ENCODE measurements at places on chromosomes 1 and 21.

DNA sequence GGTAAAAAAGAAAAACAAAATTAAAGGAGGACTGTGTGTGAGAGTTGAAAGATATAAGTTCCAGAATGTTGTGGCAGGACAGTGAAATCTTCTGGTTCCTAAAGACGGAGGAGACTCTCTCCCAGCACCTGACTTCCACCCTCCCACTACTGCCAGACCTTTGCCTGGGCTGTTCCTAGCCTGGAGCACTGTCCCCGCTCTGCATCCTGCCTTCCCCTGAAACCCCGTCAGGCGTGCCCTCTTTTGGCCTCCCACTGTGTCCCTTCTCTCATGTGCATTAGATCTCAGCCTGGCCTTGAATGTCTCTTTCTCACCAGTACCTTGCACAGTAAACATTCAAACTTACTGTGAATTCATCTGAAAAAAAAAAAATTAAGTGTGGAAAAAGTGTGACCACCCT is 74.1 kb downstream of the VPS26C start:
- no peak for DNase-seq

- DNase-seq: no peak
Observed at GRCh38 chr21:46054451-46054881, 43.4 kb upstream of the COL6A2 start.

DNA sequence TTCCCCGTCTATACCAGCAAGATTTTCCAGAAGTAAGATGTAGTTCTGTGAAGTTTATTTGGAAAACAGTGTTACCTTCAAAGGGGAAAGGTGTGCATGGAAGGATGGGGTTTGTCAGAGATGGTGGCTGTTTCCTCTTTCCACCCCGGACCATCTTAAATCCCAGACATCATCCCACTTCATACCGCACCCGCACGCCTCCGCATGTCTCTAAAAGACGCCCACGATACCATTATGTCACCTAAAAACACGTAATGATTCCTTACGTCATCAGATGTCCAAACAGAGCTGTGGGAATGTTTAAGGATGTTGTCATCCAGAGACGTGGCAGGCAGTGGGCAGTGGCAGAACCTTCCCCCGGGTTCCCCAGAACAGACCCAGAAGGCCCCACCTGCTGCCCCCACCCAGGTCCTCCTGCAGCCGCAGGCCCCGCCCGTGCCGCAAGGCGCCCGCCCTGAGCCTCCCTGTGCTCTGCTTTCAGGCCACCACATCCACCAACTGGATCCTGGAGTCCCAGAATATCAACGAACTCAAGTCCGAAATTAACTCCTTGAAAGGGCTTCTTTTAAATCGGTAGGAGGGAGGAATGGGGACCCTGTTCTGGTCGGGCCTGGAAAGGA is 152.2 kb downstream of the PEX14 start:
- no peak for DNase-seq

GRCh38 chr1:93980320-93981273 is 71.4 kb upstream of the GCLM start:
- DNase-seq: no peak

GRCh38 chr1:219629296-219629880 is 16.5 kb upstream of the ZC3H11B start:
- no peak for DNase-seq

- no peak for DNase-seq
Observed at GRCh38 chr1:173330149-173330951, 123.2 kb upstream of the TNFSF4 start.

DNA sequence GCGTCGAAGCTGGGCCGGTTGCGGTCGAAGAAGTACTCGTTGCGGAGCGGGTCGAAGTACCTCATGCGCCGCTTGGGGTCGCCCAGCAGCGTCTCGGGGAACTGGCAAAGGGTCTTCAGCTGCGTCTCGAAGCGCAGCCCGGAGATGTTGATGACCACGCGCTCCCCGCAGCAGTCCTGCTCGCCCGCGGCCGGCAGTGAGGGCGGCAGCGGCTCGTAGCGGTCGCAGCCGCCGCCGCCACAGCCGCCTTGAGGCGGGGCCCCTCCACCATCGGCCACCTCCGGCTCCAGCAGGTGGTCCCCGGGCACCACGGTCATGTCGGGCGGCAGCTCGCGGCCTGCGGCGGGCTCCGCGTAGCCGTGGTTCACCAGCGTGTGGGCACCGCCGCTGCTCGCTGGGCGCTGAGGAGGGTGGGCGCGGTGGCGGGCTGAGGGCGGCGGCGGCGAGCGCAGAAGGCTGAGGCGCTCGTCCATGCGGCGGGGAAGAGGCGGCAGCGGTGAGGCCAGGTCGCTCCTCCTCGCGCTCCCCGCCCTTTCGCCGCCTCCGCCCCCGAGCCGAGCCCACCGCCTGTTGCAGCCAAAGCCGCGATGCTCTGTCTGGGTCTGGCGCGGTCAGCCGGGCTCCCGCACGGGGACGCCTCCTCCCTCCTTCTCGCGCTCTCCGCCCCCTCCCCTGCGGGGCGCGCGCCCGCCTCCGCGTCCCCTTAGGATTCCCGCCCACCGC is at the start of gene KCNA3:
TSS of gene KCNA3 (minus strand) at position 604 of the 723 bp plus-strand sequence. CDS start at position 473, 131 bp downstream.
- DNase-seq: peak; percentile 75

GRCh38 chr1:209774592-209774991 is 9.8 kb downstream of the C1orf74 start:
- no peak for DNase-seq

DNA sequence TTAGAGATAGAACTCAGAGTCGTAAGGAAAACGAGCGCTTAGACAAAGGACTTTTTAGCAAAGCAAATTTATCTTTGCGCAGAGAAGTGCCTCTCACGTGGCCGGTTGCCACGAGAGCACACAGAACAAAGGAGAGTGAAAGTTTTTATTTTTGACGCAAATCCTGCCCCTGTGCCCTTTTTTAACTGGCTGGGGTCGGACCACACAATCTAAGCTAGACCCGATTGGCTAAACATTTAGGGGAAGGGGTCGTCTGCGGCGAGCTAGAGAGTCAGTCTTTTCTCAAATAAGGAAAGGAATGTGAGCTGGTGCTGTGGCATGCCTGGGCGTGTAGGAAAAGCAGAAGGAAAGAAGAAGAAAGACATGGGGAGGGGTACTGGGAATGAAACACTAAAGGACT is 2.4 kb downstream of the KRTAP10-2 start:
- no peak for DNase-seq

GRCh38 chr1:178500936-178501554 is 4.3 kb upstream of the CLEC20A start:
- DNase-seq: no peak

- DNase-seq: no peak
Observed at GRCh38 chr21:31117128-31117916, 79.0 kb upstream of the KRTAP19-8 start.

- DNase-seq: no peak
Observed at GRCh38 chr21:30102871-30103270, 63.7 kb downstream of the CLDN17 start.

GRCh38 chr1:6386371-6386949 is 7.1 kb downstream of the ACOT7 start:
- no peak for DNase-seq

- DNase-seq: no peak
Observed at GRCh38 chr1:8625981-8626898, 191.2 kb downstream of the RERE start.

- no peak for DNase-seq
Observed at GRCh38 chr1:119260506-119260905, 108.1 kb upstream of the HAO2 start.

DNA sequence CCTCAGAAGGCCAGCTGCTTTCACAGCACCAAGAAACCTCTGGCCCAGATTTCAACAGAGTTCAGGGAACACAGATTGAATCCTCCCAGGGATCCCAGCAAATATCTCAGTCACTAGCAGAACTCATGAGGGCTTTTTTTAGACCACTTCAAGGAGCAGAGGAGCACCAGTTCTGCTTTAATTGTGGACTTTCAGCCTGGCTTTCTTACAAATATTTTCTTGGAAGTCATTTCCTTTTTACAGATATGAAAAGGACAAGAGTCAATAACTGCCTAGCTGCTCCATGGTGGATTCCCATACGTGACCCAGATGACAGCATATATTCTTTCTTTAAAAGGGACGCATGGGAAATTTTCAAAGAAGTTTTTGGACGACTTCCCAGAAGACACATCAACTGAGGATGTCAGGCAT is 6.4 kb upstream of the LRRC8B start:
- DNase-seq: no peak

DNA sequence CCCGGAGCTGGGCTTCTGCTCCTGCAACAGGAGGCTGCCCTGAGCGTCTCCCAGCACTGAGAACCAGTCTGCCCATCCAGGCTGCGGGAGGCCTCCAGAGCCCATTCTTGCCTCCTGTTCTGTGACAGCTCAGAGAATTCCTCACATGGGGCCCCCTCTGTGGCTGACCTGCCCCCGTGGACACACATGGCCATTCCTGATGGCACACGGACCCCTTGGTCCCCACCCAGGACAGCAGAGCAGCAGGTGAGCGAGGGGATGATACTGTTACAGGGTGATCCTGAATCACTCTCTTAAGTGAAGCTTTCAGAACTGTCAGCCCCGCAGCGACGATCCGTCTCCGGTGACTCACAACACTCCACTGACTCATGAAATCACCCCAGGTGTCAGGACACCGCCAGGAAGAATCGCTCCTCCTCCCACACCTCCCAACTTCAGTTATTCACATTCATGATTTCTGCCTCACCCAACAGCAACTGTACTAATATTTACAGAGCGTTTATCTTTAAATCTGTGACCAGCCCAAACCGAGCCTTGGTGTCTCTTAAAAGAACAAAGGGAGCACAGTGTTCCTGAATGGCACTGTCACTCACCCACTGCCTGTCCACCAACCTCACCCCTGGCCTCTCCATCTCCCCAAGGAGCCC is 22.5 kb downstream of the CHD5 start:
- DNase-seq: no peak

GRCh38 chr1:200670242-200671118 is 773 bp upstream of the DDX59 start:
- DNase-seq: no peak

GRCh38 chr1:25927521-25928265 is 21.5 kb upstream of the STMN1 start:
- DNase-seq: no peak

GRCh38 chr1:202692959-202693555 is 17.2 kb downstream of the SYT2 start:
- DNase-seq: peak; percentile 60

- DNase-seq: peak; percentile 55
Observed at GRCh38 chr1:26161415-26162219, 2.7 kb downstream of the FAM110D start.

GRCh38 chr21:32806810-32807386 is 35.3 kb upstream of the PAXBP1 start:
- DNase-seq: no peak

DNA sequence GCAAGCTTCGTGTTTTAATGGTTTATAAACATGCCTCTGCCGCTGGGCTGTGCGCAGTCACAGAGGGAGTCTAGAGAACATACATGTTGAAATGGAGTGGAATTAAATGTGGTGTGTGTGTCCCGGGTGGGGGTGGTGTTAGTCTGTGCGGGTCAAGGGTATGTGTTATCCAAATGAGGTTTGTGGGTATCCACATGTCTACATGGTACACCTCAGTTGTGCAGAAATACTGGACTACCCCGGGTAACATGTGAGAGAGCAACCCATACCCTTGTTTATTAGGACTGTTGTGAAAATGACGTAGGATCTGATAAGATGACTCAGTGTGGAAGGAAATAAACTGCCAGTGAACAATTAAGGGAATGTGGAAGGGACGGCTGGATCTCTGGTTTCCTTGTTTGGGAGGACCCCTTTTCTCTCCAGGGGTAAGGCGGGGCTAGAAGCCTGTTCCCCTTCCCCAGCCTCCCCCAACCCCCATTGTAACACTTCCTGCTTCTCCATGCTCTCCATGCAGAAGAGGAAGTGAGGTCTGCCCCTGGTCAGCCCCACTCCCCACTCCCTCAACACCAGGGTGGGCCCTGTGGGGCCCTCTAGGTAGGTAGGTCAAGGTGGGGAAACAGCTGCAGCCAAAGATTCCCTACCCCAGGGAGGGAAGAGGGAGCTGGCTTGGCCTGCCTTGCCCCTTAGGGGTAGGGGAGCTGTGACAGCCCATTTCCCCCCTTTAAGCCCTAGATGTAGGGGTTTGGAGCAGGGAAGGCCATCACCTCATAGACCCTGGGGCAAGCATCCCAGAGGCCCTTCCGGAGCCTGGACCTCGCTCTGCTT is 690 bp downstream of the EPS8L3 start:
- peak; percentile 10 for DNase-seq

- no peak for DNase-seq
Observed at GRCh38 chr1:215344539-215344938, 222.6 kb upstream of the KCTD3 start.

- no peak for DNase-seq
Observed at GRCh38 chr1:155011437-155012025, 8.9 kb downstream of the ZBTB7B start.

DNA sequence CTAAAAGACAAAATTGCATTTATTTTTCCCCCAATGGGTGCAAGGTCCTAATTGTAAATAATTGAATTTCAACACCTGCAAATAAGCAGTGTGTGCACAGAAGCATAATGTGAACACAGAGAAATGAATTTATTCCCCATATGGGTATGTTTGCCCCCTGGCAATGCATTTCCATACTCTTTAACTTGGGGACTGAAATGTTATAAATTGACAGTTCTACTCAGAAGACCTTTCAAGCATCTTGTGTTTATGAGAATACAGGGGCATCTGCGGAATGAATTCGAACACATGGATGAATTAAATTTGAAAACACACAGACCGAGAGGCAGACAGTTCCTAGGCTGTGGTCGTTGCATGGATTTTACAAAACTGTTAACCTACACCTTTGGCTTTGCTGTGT is 3.5 kb downstream of the PBX1 start:
- no peak for DNase-seq

GRCh38 chr1:197081117-197081753 is 14.2 kb upstream of the F13B start:
- DNase-seq: no peak

- no peak for DNase-seq
Observed at GRCh38 chr1:247088967-247089366, 10.4 kb upstream of the ZNF670 start.

DNA sequence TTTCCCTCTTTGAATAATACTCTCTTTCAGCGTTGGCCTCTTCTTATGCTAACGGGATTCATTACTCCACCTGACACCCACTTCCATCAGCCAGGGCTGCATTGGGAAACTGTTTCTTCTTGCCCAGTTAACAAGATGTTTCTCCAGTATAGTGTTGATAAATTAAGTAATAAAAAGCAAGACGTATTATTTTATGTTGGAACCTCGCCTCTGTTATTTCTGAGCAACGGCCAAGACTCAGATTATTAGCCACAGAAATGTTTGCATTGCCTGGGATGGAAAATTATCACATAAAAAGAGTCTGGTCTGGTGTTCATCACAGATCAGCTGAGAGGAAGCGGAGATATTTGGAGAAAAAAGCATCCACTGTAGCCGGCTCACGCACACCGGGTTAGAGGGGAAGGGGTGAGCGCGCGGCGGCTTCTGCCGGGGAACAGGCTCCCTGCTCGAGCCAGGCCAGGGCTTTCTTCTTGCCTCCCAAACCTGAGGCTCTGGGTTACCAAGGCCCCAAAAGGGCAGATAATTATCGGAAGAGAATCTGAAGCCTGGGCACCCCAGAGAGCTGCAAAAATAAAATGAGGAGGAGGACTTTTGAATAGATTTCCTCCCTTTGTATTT is 189.5 kb downstream of the PRDM16 start:
- DNase-seq: no peak

- DNase-seq: no peak
Observed at GRCh38 chr1:60449876-60450275, 376.3 kb upstream of the C1orf87 start.

GRCh38 chr1:107454791-107455190 is 314.0 kb downstream of the NTNG1 start:
- no peak for DNase-seq
